ENCODE measurements at places on chromosomes 6 and 20. TPM values are rescaled to one million over a fixed set of nuclear protein-coding genes. Genes with fewer than 3 reads are reported as not detected.

The TNXB gene
- total RNA-seq = 9.0 TPM

The TSHZ2 gene
- 27.4 TPM for total RNA-seq

The OR2B6 gene
- total RNA-seq = not detected

The SLC12A5 gene
- total RNA-seq = 1.3 TPM

The MRPL18 gene
- total RNA-seq = 10.2 TPM

The CLPSL2 gene
- total RNA-seq = not detected

The PLCB4 gene
- total RNA-seq = not detected

The ADGRG6 gene
- total RNA-seq = 0.31 TPM

The GHRH gene
- not detected for total RNA-seq

The SCGN gene
- total RNA-seq = not detected

The TMEM217 gene
- total RNA-seq = 0.41 TPM

The TSBP1 gene
- total RNA-seq = not detected

The APOBEC2 gene
- total RNA-seq = not detected

The TOX2 gene
- 3.9 TPM for total RNA-seq

The ZC2HC1B gene
- not detected for total RNA-seq

The ECT2L gene
- total RNA-seq = not detected

The BRPF3 gene
- 41.6 TPM for total RNA-seq

The KCNK16 gene
- not detected for total RNA-seq

The VSX1 gene
- total RNA-seq = not detected

The SLC52A3 gene
- not detected for total RNA-seq

The CALHM5 gene
- total RNA-seq = not detected

The MUCL3 gene
- total RNA-seq = not detected

The COL20A1 gene
- 0.03 TPM for total RNA-seq

The NRN1 gene
- total RNA-seq = not detected

The C2 gene
- 1.4 TPM for total RNA-seq

The SOBP gene
- total RNA-seq = 0.17 TPM

The RBBP8NL gene
- not detected for total RNA-seq

The FOXA2 gene
- total RNA-seq = not detected

The BCAS1 gene
- total RNA-seq = 0.20 TPM

The KHDC1L gene
- total RNA-seq = not detected

The REM1 gene
- total RNA-seq = not detected

The OPRL1 gene
- total RNA-seq = 1.2 TPM

The SNX5 gene
- total RNA-seq = 58.3 TPM

The SRC gene
- 2.5 TPM for total RNA-seq

The CCM2L gene
- total RNA-seq = not detected

The LY6G6F gene
- not detected for total RNA-seq

The COL9A1 gene
- not detected for total RNA-seq

The PLA2G7 gene
- total RNA-seq = not detected

The TRIM40 gene
- total RNA-seq = not detected

The POU5F1 gene
- not detected for total RNA-seq

The GPR6 gene
- total RNA-seq = not detected

The NINL gene
- total RNA-seq = 2.7 TPM

The TPBG gene
- 0.36 TPM for total RNA-seq

The INSM1 gene
- total RNA-seq = not detected

The SNPH gene
- total RNA-seq = 13.0 TPM

The SEL1L2 gene
- total RNA-seq = not detected

The TDRD6 gene
- not detected for total RNA-seq

The FAM8A1 gene
- 31.4 TPM for total RNA-seq
